ENCODE measurements at places on chromosomes 12 and 14.

- DNase-seq, result no peak
Observed at GRCh38 chr12:50924439-50925341, 27.7 kb upstream of the HIGD1C start.

DNA sequence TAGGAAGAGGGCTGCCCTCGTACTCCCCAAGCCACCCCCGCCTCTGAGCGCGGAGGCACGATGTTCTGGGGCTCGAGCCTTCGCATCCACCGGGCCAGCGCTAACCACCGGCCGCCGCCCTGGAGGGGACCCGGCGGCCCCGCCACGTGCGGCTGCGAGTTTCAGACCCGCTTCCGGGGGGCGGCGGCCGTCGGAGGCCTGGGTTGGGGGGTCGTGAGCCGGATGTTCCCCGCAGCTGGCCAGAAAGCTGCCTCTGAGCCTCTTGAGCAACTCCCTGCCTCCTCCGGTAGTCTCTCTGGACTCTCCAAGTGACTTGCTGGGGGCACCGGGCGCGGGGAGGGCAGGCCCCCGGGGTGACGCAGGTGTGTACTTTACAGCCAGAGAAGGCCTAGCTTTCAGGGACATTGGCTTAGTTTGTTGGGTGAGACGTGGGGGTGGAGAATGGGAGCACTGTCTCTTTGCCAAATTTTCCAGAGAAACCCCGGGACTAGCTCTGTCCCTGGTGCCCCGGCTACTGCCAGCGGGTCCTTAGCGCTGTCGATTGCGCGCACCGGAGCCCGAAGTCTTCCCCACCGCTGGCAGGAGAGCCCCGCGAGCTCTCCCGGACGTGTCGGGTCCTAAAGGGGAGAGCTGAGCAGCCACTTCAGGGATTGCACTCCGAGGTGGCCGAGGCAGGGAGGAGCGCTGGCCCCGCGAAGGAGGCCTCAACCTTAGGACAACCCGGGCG, 15.6 kb downstream of the OTX2 start:
- DNase-seq, result no peak

DNA sequence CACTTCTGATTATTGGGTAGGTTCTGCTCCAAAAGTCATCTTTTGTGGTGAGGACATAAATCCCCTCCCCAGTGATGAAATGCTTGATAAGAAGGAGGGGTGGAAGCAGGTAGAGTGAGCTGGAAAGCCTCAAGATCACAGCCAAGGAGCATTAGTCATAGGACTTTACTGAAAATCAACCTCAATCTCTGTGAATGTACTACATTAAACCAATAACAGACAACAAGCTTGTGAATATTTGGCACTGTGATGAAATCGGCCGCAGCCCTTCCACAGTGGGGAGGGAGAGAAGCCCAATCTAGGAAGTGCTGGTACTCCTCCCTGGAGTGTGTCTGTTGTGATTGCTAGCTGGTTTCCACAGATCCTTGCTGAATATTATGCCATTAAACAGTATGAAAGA, 41.2 kb upstream of the PTCSC3 start:
- DNase-seq, result no peak

DNA sequence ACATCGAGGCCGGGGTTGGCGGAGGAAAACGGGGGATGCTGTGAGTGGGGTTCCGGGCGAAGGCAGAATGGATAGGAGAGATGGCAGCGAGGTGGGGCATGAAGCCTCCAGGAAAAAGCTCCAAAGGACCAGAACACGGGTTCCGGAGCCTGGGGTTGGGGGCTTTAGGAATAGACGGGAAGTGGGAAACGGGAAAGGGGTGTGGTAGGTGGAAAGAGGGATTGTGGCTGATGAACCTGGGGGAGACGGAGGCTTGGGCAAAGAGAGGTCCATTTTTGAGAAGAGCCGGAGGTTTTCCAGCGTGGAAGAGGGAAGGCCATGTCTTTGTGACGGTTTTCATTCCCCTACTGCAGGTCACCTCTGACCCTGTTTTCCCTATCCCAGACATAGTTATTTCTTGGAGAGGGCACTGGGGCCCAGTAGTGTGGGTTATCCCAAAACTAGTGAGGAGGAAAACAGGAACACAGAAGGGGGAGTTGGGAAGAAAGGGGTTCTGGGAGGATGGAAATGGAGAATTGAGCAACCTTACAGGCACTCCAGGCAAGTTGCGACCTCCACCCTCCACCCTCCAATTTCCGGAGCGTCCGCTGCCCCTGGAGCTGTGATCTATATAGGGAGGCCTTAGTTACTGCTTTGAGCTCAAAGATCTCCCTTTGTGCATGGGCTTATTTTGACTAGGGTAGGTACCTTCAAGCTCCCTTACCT, 1.1 kb downstream of the ATN1 start:
- DNase-seq, result no peak

GRCh38 chr12:123512838-123513665, 20.5 kb downstream of the RILPL1 start:
- no peak for DNase-seq
